ENCODE measurements at places on chromosomes 2 and 18. TPM values are rescaled to one million over a fixed set of nuclear protein-coding genes. Genes with fewer than 3 reads are reported as not detected.
A peak's percentile ranks its signal among the peaks of the same experiment; 100 is the strongest.

Gene CYB5A
- polyA plus RNA-seq: 43.9 TPM

GRCh38 chr2:120224735-120225548, 1.7 kb upstream of the TMEM185B start:
- no peak for DNase-seq

GRCh38 chr2:43146083-43146482, 80.3 kb downstream of the ZFP36L2 start:
- DNase-seq: no peak

- DNase-seq: peak; percentile 67
Measured at GRCh38 chr2:180359522-180360282, 352.6 kb upstream of the CWC22 start.

Gene C2orf81
- polyA plus RNA-seq: 1.6 TPM

DNA sequence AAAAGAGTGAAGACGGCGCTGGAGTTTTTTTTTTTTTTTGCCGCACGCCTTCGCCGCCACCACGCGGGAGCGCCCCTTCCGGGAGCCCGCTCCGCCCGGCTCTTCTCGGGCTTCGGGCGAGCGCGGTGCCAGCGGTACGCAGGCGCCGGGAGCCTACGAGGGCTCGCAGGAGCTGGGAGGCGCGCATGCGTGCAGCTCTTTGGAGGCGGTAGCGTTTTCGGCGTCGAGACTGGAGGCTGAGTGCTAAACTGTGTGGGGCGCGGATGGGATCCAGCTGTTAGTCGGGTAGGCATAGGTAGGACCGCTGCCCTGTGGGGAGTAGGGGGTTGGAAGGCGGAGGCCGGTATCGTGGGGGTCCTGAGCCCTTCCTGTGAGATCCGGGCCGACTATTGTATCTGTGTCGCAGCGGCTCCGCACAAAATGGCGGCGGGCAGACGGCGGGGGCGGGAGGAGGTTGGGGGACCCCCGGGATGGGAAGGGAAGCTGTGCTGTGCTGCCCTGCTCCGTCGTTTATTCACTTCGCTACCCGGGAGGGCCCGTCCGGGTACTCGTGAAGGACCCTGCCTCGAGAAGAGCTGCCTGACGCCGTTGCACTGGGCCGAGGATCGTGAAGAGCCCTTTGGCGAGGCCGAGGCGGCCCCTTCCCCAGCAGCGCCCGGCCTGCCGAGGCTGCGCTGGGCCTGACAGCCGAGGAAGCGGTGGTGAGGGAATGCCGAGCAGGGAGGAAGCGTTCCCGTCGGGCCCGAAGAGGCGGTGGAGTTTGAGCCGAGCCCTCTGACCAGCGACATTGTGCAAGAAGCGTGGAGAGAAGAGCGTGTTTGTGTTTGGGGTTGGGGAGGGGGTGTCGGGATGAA, at the start of gene ZNF638:
Gene ZNF638 (plus strand): TSS at position 202 of the 854 bp plus-strand sequence. CDS start 17,173 bp downstream, outside the sequence.
- DNase-seq: peak; percentile 90

Gene SERPINB10
- polyA plus RNA-seq: not detected

Gene PPP1CB
- polyA plus RNA-seq: 72.3 TPM

Measured in immature natural killer cell (primary cell).